ENCODE measurements at places on chromosomes 13 and 19. TPM values are rescaled to one million over a fixed set of nuclear protein-coding genes. Genes with fewer than 3 reads are reported as not detected.

TNFSF11 gene
- total RNA-seq, result not detected

ZNF296 gene
- not detected for total RNA-seq

PGLYRP2 gene
- total RNA-seq, result not detected

ZNF419 gene
- 16.5 TPM for total RNA-seq

GRCh38 chr13:101019126-101019525, 344.5 kb upstream of the TMTC4 start:
- no peak overlapping the region for H3K27ac ChIP-seq
- DNase-seq, result no peak
- H3K36me3 ChIP-seq, result no peaks in the 10 kb centered on the region
- H3K4me3 ChIP-seq, result no peak overlapping the region
- H3K4me1 ChIP-seq, result no peaks in the 10 kb centered on the region

GRCh38 chr13:26837997-26838396, 77.4 kb upstream of the GPR12 start:
- H3K27me3 ChIP-seq, result peaks cover 6% of the 10 kb centered on the region
- no peaks in the 10 kb centered on the region for H3K4me1 ChIP-seq

DNA sequence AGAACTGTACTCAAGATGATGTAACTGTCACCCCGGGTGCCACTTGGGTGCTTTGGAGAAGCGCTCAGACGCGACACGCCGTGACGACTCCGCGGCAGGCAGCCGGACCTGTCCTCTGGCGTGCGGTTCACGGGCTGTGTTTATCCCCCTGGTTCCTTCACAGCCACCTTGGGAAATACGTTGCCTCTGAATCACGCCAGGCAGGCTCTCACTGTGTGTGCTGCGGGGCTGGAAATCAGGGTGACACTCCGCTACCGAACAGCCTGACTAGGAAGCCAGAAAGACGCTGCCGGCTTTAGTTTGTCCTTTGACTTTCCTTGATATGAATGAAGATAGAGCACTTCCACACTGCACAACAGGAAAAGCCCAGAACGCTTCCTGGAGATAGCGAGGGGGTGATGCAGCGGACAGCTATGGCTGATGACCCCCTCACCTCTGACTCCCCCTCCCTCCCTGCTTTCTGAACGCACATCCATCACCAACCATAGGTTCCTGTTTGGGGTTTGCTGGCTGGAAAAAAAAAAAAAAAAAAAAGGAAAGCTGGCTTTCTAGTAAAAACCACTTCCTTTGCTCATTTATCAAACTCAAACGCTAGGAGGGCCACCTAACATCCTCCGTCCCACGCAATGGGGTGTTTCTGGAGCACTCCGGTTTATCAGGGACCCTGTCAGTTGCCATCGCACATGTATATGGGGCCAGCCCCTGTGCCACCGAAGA, 3.7 kb upstream of the GP6 start:
- no peaks in the 10 kb centered on the region for H3K27me3 ChIP-seq
- DNase-seq, result no peak
- H3K27ac ChIP-seq, result no peak overlapping the region
- H3K4me3 ChIP-seq, result no peak overlapping the region
- no peaks in the 10 kb centered on the region for H3K4me1 ChIP-seq

DNA sequence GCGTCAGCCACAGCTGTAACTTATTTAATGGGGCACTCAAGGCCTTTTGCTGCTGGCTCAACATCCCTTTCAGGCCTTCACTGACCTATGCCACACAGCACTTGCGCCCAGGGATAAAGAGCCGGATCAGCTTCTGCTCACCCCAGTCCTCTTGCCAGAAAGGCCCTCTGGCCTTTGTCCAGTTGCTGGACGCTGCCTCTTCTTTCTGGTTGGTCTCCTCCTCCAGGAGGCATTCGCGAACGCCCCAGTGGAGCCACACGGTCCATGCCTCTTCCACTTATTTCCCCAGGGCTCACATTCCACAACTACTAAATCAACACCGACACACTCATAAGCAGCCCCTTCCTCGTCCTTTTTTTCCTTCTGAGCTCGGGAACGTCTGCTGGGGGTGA, 3.7 kb upstream of the ZNF329 start:
- H3K36me3 ChIP-seq, result no peaks in the 10 kb centered on the region
- DNase-seq, result peak; percentile 69
- H3K27ac ChIP-seq, result peak overlapping the region; percentile 88
- H3K4me1 ChIP-seq, result peaks cover 25% of the 10 kb centered on the region
- H3K27me3 ChIP-seq, result no peaks in the 10 kb centered on the region

DNA sequence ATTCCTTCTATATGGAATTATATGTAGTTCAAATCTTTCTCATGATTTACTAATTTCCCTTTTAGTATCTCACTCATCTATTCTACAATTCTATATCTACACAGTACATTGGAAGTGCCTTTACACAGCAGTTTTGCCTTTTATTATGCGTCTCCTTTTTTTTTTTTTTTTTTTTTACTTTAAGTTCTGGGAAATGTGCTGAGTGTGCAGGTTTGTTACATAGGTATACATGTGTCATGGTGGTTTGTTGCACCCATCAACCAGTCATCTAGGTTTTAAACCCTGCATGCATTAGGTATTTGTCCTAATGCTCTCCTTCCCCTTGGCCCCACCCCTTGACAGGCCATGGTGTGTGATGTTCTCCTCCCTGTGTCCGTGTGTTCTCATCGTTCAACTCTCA, 1150.1 kb upstream of the PRR20A start:
- no peak for DNase-seq
- no peaks in the 10 kb centered on the region for H3K4me1 ChIP-seq
- no peaks in the 10 kb centered on the region for H3K36me3 ChIP-seq
- no peak overlapping the region for H3K27ac ChIP-seq

DNA sequence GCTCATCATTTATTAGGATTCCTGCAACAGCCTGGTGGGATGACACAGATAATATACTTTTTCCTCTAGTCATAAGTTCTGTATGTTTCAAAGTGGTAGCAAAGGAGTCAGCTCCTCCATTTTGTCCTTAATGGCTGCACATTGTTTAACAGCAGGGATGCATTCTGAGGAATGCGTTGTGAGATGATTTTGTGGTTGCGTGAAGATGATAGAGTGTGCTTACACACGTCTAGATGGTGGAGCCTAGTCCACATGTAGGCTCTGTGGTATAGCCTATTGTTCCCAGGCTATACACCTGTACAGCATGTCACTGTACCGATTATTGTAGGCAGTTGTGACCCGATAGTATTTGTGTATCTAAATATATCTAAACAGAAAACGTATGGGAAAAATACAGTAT, 4.6 kb downstream of the SMARCA4 start:
- no peak for DNase-seq
- H3K4me3 ChIP-seq, result no peak overlapping the region
- H3K27me3 ChIP-seq, result no peaks in the 10 kb centered on the region
- H3K36me3 ChIP-seq, result no peaks in the 10 kb centered on the region
- no peak overlapping the region for H3K27ac ChIP-seq

DNA sequence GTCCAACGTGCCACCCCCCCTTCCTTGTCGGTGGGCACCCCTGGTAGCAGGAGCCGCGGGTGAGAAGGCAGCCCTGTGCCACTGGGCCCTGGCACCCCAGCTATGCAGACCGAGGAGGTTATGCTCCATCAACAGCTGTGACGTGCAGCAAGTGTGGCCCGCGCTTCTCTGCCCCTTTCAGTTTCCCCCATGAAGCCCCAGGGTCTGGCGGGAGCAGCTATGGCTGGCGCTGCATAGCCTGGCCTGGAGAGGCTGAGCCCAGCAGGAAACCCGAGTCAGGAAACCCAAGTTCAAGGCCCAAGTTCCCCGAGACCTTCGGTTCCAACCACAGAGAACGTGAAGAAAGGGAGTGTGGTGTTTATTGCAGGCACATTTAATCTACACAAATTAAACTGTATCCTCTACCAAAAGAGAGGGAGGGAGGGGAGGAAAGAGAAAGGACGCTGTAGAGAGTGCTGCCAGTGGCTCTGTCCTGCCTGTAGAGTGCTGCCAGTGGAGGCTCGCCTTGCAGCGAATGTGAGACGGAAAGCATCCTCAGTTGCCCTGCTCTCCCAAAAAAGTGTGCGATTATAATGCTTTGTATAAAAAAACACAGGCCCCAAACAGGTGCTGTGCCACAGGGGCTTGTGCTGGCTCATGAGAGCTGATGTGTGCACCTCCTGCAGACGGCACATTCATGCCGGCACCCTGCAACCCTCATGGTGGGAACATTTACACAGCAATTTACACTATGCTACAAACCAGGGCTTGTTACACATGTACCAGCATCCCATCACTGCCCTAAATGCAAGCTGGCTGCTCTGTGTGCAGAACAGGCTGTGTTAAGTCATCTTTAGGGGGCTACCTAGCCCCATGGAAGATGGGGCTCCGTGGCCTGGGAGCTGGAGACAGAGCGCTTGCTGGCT, 16.3 kb downstream of the POP4 start:
- no peaks in the 10 kb centered on the region for H3K4me1 ChIP-seq
- no peak overlapping the region for H3K4me3 ChIP-seq
- H3K36me3 ChIP-seq, result no peaks in the 10 kb centered on the region
- no peaks in the 10 kb centered on the region for H3K27me3 ChIP-seq

- DNase-seq, result peak; percentile 41
- no peaks in the 10 kb centered on the region for H3K36me3 ChIP-seq
- H3K4me3 ChIP-seq, result no peak overlapping the region
- H3K27ac ChIP-seq, result peak overlapping the region; percentile 63
- H3K4me1 ChIP-seq, result peaks cover 14% of the 10 kb centered on the region
- no peaks in the 10 kb centered on the region for H3K27me3 ChIP-seq
Observed at GRCh38 chr13:109764470-109765291, 21.7 kb downstream of the IRS2 start.

- peak; percentile 79 for DNase-seq
- peaks cover 44% of the 10 kb centered on the region for H3K4me1 ChIP-seq
- peaks cover 6% of the 10 kb centered on the region for H3K36me3 ChIP-seq
Observed at GRCh38 chr19:5953680-5954213, 24.2 kb downstream of the RANBP3 start.

DNA sequence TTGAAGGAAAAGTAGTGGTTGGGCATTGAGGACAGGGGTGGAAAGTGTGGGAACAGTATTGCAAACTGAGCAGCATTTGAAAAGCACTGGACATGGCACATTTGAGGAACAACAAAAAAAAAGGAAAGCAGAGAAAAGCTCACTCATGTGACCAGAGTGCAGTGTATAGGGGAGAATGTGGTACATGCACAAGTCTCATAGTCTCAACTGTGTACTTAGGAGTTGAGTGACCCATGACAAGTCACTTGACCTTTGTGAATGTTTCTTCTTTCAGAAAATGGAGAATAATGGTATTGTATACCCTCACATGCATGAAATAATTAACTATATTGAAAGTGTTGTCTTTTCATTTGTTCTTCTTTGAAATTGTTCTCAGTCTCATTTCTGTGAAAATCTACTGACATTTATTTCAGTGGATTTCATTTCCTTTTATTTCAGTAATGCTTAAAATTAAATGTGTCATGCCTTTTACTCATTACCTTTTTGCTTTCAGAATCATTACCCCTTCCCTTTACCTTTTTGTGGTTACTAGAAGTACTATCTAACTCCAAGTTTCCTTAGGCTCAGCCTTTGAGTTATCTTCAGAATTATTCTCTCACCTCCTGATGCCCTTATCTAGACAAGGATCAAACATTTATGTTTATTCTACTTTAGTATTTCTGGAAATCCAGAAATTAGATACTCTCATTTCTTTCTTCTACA, 79.1 kb upstream of the MLNR start:
- no peak overlapping the region for H3K27ac ChIP-seq
- no peaks in the 10 kb centered on the region for H3K27me3 ChIP-seq
- no peak overlapping the region for H3K4me3 ChIP-seq
- no peak for DNase-seq
- no peaks in the 10 kb centered on the region for H3K36me3 ChIP-seq

DNA sequence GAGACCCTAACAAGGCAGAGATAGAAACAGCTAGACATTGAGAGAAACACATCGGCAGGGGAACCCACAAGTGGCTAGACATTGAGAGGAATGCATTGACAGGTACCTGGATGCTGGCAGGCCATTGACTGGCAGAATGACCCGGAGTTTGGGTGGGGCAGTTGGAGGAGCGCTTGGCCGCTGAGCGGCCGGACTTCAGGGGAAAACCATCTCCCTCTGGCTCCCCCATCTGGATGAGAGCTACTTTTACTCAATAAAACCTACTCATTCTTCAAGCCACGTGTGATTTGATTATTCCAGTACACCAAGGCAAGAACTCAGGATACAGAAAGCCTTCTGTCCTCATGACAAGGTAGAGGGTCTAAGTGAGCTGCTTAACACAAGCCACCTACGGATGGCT, 473.4 kb downstream of the SLITRK5 start:
- H3K4me1 ChIP-seq, result no peaks in the 10 kb centered on the region
- H3K27me3 ChIP-seq, result no peaks in the 10 kb centered on the region
- H3K4me3 ChIP-seq, result no peak overlapping the region
- no peak for DNase-seq
- H3K27ac ChIP-seq, result no peak overlapping the region
- H3K36me3 ChIP-seq, result no peaks in the 10 kb centered on the region

DNA sequence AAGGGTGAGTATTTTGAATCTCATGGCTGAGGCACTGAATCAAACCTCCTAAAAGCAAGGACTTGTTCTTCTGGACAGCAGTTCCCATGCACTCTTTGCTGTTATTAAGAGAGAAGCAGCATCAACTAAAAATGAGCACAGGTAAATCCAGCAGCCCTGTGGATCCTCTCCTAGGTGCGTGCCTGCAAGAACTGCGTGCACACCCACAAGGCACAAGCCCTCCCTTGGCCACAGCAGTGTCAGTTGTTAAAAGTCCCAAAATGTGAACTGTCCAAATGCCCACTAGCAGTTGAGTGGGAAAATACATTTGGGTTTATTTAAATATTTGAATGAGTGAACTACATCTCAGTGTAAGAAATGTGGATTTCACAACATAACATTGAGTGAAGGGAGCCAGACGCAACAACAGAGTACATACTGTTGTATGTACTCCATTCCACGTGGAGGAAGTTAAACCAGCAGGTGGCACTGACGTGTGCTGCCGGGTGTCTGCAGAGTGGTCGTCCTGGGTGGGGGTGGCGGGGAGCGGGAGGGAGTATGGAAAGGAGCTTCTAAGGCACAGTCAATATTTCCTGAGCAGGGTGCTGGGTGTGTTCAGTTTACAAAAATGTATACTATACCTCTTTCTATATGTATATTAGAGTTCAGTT, 266.4 kb downstream of the NALCN start:
- H3K27me3 ChIP-seq, result no peaks in the 10 kb centered on the region
- H3K27ac ChIP-seq, result no peak overlapping the region
- no peaks in the 10 kb centered on the region for H3K36me3 ChIP-seq
- DNase-seq, result no peak

- peak; percentile 80 for DNase-seq
- no peak overlapping the region for H3K27ac ChIP-seq
- H3K4me1 ChIP-seq, result peaks cover 4% of the 10 kb centered on the region
- H3K27me3 ChIP-seq, result no peaks in the 10 kb centered on the region
Observed at GRCh38 chr19:12639901-12640613, 26.5 kb downstream of the MAN2B1 start.

DNA sequence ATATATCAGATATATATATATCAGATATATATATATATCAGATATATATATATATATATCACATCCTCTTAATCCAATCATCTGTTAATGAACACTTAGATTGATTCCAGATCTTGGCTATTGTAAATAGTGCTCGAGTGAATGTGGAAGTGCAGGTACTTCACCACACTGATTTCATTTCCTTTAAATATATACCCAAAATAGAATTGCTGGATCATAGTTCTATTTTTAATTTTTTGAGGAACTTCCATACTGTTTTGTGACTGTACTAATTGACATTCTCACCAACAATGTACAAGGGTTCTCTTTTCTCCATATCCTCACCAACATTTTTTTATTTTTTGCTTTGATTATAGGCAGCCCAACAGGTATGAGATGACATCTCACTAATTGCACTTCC, 277.5 kb downstream of the NHLRC3 start:
- no peak overlapping the region for H3K27ac ChIP-seq
- H3K4me3 ChIP-seq, result no peak overlapping the region
- peaks cover 10% of the 10 kb centered on the region for H3K4me1 ChIP-seq
